Activated naive CD4-positive, alpha-beta T cell treated with anti-CD3 and anti-CD28 coated beads for 36 hours (primary cell): ENCODE measurements at places on chromosomes 6 and 20.
A peak's percentile ranks its signal among the peaks of the same experiment; 100 is the strongest.

DNA sequence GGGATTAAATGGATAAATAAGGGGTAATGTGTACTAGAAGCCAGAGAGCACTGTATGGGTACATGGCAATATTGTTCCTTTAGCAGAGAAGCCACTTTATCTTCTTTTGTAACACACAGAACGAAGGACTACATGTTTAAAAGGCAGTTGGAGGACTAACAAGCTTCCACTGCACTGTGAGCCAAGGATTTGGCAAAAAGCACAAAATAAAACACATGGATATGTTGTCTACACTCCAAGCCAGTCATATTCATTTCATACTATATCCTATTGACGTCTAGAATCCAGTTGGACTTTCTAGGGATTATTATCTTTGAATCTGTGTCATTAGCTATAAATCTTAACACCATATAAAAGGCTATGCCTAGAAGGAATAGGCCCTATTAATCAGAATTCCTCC lies 3.0 kb downstream of the SLC18B1 start:
- H3K27ac ChIP-seq = no peak overlapping the region
- H3K27me3 ChIP-seq = no peaks in the 10 kb centered on the region
- peaks cover 21% of the 10 kb centered on the region for H3K4me1 ChIP-seq
- no peak overlapping the region for H3K4me3 ChIP-seq
- H3K36me3 ChIP-seq = peaks cover 9% of the 10 kb centered on the region

GRCh38 chr6:130674604-130675003 lies 152.6 kb upstream of the SMLR1 start:
- no peak overlapping the region for H3K27ac ChIP-seq
- H3K4me1 ChIP-seq = peaks cover 15% of the 10 kb centered on the region
- no peaks in the 10 kb centered on the region for H3K27me3 ChIP-seq
- H3K4me3 ChIP-seq = no peak overlapping the region
- no peak for DNase-seq
- no peaks in the 10 kb centered on the region for H3K36me3 ChIP-seq

GRCh38 chr20:61353261-61354000 lies 101.4 kb downstream of the CDH4 start:
- no peaks in the 10 kb centered on the region for H3K4me1 ChIP-seq
- H3K27ac ChIP-seq = no peak overlapping the region
- no peaks in the 10 kb centered on the region for H3K36me3 ChIP-seq
- H3K4me3 ChIP-seq = no peak overlapping the region
- DNase-seq = no peak

- peak overlapping the region; percentile 73 for H3K27ac ChIP-seq
- H3K36me3 ChIP-seq = peaks cover 23% of the 10 kb centered on the region
- H3K27me3 ChIP-seq = no peaks in the 10 kb centered on the region
- H3K4me3 ChIP-seq = peak overlapping the region; percentile 2
- peak; percentile 91 for DNase-seq
These were observed 65.5 kb downstream of the SYNJ2 start for GRCh38 chr6:158047127-158047518.

GRCh38 chr6:50062051-50062450 lies 12.3 kb upstream of the DEFB112 start:
- H3K4me1 ChIP-seq = no peaks in the 10 kb centered on the region
- H3K36me3 ChIP-seq = no peaks in the 10 kb centered on the region
- DNase-seq = no peak
- no peak overlapping the region for H3K27ac ChIP-seq
- H3K27me3 ChIP-seq = no peaks in the 10 kb centered on the region

- H3K36me3 ChIP-seq = peaks cover 21% of the 10 kb centered on the region
- H3K4me3 ChIP-seq = peak overlapping the region; percentile 96
- H3K4me1 ChIP-seq = peaks cover 64% of the 10 kb centered on the region
- peak overlapping the region; percentile 96 for H3K27ac ChIP-seq
- no peak for DNase-seq
These were observed 4.5 kb downstream of the RIPOR2 start for GRCh38 chr6:24931296-24931695.

DNA sequence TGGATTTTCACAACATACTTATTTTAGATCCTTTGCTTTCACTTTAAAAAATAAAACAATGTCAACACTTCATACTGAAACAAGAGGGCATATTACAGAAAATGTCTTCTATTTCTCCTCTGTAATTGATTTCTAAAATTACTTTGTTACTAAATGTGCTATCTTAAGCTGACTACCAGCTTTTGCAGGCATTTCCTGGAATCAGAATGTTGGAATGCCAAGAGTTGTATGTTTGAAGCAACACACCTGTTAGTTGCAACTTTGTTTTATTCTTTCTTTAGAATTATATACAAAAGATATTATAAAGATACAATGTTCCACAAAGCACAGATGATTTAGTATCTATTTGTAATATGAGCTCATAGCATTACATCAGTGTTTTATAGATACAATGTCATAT lies 62.5 kb upstream of the TMEM170B start:
- DNase-seq = no peak
- no peak overlapping the region for H3K27ac ChIP-seq
- H3K4me1 ChIP-seq = no peaks in the 10 kb centered on the region
- no peaks in the 10 kb centered on the region for H3K36me3 ChIP-seq
- no peak overlapping the region for H3K4me3 ChIP-seq

DNA sequence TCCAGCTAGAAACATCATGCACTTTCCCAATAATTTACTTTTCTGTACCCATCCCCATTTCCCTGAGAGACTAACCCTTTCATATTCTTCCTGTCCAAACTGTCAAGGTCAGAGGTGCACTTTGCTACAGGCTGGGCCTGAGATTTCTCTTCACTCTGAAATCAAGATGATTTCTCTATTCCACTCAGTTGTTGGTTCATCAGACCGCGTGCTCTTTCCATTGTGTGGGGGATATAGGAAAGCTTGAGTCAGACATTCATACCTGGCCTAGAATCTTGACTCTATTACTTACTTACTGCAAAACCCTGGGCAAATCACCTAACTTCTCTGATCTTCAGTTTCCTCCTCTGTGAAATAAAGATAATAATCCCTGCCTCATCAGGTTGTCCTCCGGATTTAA lies 4.7 kb upstream of the ZDHHC14 start:
- H3K4me1 ChIP-seq = peaks cover 20% of the 10 kb centered on the region
- H3K36me3 ChIP-seq = no peaks in the 10 kb centered on the region
- peaks cover 11% of the 10 kb centered on the region for H3K27me3 ChIP-seq
- peak; percentile 34 for DNase-seq
- no peak overlapping the region for H3K27ac ChIP-seq

DNA sequence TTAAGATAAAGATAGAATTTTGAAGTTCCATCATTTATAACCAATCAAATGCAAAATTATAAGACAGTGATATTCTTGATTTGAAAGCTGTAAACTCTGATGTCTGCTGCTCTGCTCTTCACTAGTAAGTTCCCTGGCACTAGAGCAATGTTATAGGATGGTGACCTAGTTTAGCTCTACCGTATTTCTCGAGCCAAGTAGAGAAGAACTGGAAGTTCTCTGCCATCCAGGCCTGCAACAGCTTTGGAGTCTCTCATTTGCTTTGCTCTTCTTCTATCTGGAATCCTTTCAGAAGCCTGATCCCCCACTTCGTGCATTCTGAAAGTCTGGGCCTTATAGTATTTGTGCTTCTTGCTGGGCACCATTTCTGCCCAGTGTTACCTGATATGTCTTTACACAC lies 100.3 kb downstream of the PLCB1 start:
- no peak overlapping the region for H3K4me3 ChIP-seq
- H3K4me1 ChIP-seq = no peaks in the 10 kb centered on the region
- no peak overlapping the region for H3K27ac ChIP-seq
- DNase-seq = no peak
- peaks cover 4% of the 10 kb centered on the region for H3K27me3 ChIP-seq
- no peaks in the 10 kb centered on the region for H3K36me3 ChIP-seq

GRCh38 chr6:46687619-46688097 lies at the start of gene TDRD6:
Gene TDRD6 (plus strand): TSS chr6:46687885. CDS start chr6:46688129, 244 bp downstream.
- no peak within 1 kb of the TSS for H3K27ac ChIP-seq
- no peaks in the 10 kb centered on the region for H3K36me3 ChIP-seq
- H3K27me3 ChIP-seq = peaks cover 9% of the 10 kb centered on the region
- no peak within 1 kb of the TSS for H3K4me3 ChIP-seq

- H3K4me3 ChIP-seq = no peak overlapping the region
- no peak overlapping the region for H3K27ac ChIP-seq
- peaks cover 31% of the 10 kb centered on the region for H3K27me3 ChIP-seq
- no peaks in the 10 kb centered on the region for H3K4me1 ChIP-seq
- peak; percentile 65 for DNase-seq
- no peaks in the 10 kb centered on the region for H3K36me3 ChIP-seq
These were observed 69.6 kb downstream of the TBXT start for GRCh38 chr6:166097914-166098522.

- H3K27me3 ChIP-seq = peaks cover 10% of the 10 kb centered on the region
- no peak overlapping the region for H3K27ac ChIP-seq
- H3K36me3 ChIP-seq = peaks cover 1% of the 10 kb centered on the region
- H3K4me1 ChIP-seq = no peaks in the 10 kb centered on the region
- no peak for DNase-seq
These were observed 223.1 kb upstream of the PRDM1 start for GRCh38 chr6:105862936-105863607.

GRCh38 chr6:97947841-97948240 lies 664.8 kb upstream of the MMS22L start:
- no peak for DNase-seq
- no peak overlapping the region for H3K27ac ChIP-seq
- no peaks in the 10 kb centered on the region for H3K27me3 ChIP-seq
- H3K4me3 ChIP-seq = no peak overlapping the region
- no peaks in the 10 kb centered on the region for H3K4me1 ChIP-seq

DNA sequence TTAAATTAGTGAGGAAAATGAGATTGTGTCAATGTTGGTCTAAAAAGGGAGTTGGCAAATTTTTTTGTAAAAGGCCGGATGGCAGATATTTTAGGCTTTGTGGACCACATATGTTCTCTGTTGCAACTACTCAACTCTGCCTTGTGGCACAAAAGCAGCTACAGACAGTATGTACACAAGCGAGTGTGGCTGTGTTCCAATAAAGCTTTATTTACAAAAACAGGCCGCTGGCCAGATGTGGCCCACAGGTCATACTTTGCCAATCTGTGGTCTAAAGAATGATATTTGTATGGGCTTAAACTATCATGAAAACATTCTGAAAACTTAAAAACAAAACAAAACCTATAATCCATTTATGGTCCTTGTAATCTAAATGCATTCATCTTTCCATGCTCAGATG lies 228.3 kb downstream of the CLIC5 start:
- DNase-seq = no peak
- no peaks in the 10 kb centered on the region for H3K36me3 ChIP-seq
- H3K4me3 ChIP-seq = no peak overlapping the region
- H3K4me1 ChIP-seq = peaks cover 3% of the 10 kb centered on the region
- no peak overlapping the region for H3K27ac ChIP-seq
- no peaks in the 10 kb centered on the region for H3K27me3 ChIP-seq

- H3K27me3 ChIP-seq = peaks cover 2% of the 10 kb centered on the region
- no peaks in the 10 kb centered on the region for H3K4me1 ChIP-seq
- H3K27ac ChIP-seq = no peak overlapping the region
- no peak overlapping the region for H3K4me3 ChIP-seq
These were observed 13.8 kb upstream of the IYD start for GRCh38 chr6:150354754-150355571.

- no peak overlapping the region for H3K27ac ChIP-seq
- peaks cover 62% of the 10 kb centered on the region for H3K4me1 ChIP-seq
- DNase-seq = no peak
These were observed 62.4 kb downstream of the PREX1 start for GRCh38 chr20:48765359-48765758.

GRCh38 chr20:39356908-39357307 lies 394.8 kb downstream of the DHX35 start:
- DNase-seq = no peak
- H3K36me3 ChIP-seq = no peaks in the 10 kb centered on the region
- H3K27me3 ChIP-seq = peaks cover 5% of the 10 kb centered on the region
- no peak overlapping the region for H3K4me3 ChIP-seq

DNA sequence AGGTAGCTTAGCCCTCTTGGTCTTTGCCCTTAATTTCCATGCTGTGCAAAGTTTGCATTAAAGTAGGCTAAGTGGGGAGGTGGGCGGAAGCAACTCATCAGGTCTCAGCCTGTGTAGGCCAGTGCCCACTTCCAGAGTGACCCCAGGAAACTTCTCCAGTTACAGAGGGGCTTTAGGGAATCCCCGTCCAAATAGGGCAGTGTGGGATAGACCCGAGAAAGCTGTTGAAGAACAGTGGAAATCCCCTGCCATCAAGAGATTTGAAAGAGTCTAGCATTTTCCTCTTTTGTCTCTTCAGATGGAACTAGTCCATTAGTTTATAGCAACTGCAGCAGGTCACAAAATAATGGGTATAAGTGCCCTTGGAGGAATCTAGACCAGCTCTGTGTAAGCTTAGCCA lies 20.2 kb downstream of the SF3B5 start:
- no peak overlapping the region for H3K4me3 ChIP-seq
- DNase-seq = no peak
- no peaks in the 10 kb centered on the region for H3K4me1 ChIP-seq
- no peaks in the 10 kb centered on the region for H3K36me3 ChIP-seq
- H3K27ac ChIP-seq = no peak overlapping the region

- no peak overlapping the region for H3K4me3 ChIP-seq
- no peaks in the 10 kb centered on the region for H3K4me1 ChIP-seq
- H3K36me3 ChIP-seq = no peaks in the 10 kb centered on the region
- no peaks in the 10 kb centered on the region for H3K27me3 ChIP-seq
These were observed 99.0 kb upstream of the IYD start for GRCh38 chr6:150269857-150270223.

DNA sequence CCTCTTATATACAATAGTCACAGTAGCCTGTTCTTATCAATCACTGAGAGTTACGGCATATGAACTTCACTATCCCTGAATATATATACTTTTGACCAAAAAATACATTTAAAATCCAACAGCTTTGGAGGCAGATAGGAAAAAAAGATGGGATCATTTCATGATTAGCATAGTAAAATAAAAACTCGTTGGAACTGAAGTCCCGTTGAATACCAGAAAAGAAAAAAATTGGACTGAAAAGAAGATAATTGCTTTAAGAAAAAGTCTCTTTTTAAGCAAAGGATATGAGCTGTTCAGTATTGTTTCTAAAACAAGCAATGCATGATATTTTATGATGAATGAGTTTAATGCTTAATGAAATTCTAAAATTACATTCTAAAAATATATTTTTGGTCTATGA lies 4.4 kb upstream of the FILIP1 start:
- H3K4me1 ChIP-seq = peaks cover 3% of the 10 kb centered on the region
- H3K4me3 ChIP-seq = no peak overlapping the region
- H3K27ac ChIP-seq = no peak overlapping the region
- H3K36me3 ChIP-seq = no peaks in the 10 kb centered on the region
- H3K27me3 ChIP-seq = peaks cover 12% of the 10 kb centered on the region

GRCh38 chr20:346640-347316 lies at the start of gene NRSN2:
Gene NRSN2 (plus strand): TSS chr20:347111. CDS start chr20:349644, 2,533 bp downstream.
- H3K4me1 ChIP-seq = peaks cover 9% of the 10 kb centered on the region
- H3K27me3 ChIP-seq = peaks cover 5% of the 10 kb centered on the region
- H3K4me3 ChIP-seq = peak within 1 kb of the TSS; percentile 79
- peak; percentile 37 for DNase-seq

GRCh38 chr6:135243871-135244796 lies 63.0 kb downstream of the MYB start:
- no peaks in the 10 kb centered on the region for H3K4me1 ChIP-seq
- no peak for DNase-seq
- H3K27ac ChIP-seq = no peak overlapping the region
- H3K27me3 ChIP-seq = no peaks in the 10 kb centered on the region
